Activated CD4-positive, alpha-beta memory T cell treated with anti-CD3 and anti-CD28 coated beads for 36 hours (primary cell): ENCODE measurements at places on chromosomes 3 and 15.

GRCh38 chr3:156548041-156548687 is 6.8 kb downstream of the SSR3 start:
- DNase-seq: no peak

- DNase-seq: no peak
These were observed 16.0 kb downstream of the FOXL2NB start for GRCh38 chr3:138962854-138963560.

DNA sequence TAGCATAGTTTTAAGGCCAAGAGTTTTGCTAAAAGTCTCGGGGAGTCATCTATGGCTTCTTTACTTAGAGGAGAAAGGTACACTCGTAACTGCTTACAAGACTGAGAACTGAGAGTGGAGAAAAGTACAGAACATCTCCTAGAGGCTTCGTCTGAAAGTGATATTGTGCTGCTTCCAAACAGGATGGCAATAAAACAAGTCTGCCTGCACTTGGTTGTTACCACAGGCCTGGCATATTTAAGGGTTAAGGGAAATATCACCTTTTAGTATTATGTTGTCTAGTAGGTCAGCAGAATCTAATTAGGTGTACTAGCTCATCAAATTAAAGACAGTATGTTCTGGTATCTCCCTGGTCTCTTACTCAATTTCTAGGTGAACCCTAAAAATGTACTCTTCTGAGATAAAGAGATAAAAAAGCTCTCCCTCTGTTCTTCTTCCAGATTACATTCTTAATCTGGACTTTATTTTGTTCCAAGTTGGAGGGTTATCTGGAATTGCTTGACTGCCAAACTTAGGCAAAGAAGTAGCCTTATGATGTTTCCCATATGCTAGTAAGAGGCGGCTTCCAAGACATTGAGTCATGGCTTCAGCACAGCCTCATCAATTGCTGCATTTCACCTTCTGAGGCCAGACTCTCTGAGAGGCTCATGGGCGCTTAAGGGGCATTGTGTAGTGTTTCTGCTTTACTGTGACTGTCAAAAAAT is 181.3 kb downstream of the LSAMP start:
- no peak for DNase-seq

GRCh38 chr3:190322604-190323245 is 479 bp upstream of the CLDN1 start:
- no peak for DNase-seq
